ENCODE measurements at places on chromosomes 7 and 10. TPM values are rescaled to one million over a fixed set of nuclear protein-coding genes. Genes with fewer than 3 reads are reported as not detected.

The ATE1 gene
- total RNA-seq: 22.9 TPM

The ANKRD1 gene
- total RNA-seq: not detected

The SLC39A12 gene
- total RNA-seq: not detected

The FGFBP3 gene
- 2.0 TPM for total RNA-seq

The CRYGN gene
- total RNA-seq: 0.35 TPM

The IDI2 gene
- total RNA-seq: not detected

The UNC5B gene
- total RNA-seq: not detected

The NUPR2 gene
- not detected for total RNA-seq

The TMEM176A gene
- not detected for total RNA-seq

The FZD1 gene
- total RNA-seq: 0.08 TPM

The TMEM225B gene
- total RNA-seq: 1.9 TPM

The TRIM50 gene
- not detected for total RNA-seq

The OGDHL gene
- not detected for total RNA-seq

The ZNF37A gene
- total RNA-seq: 19.6 TPM

The ANXA7 gene
- 98.7 TPM for total RNA-seq

DNA sequence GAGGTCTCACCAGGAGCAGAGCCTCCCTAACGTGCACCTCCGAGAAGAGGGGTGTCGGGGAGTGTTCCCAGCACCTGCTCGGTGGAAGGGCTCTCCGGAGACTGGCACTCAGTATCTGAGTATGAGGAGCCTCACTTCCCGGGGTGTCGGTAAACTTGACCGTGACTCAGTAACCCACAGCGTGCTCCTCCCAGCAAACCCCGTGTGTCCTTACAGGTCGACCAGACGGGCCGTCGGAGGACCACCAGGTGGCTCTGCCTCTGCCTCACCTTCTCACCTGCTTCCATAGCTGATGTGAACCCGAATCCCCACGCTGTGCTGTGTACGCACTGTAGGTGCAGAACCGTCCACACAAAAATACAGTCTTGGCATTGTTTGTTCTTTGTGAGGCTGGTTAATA, 29.0 kb upstream of the KNDC1 start:
- no peaks in the 10 kb centered on the region for H3K4me1 ChIP-seq
- no peaks in the 10 kb centered on the region for H3K27me3 ChIP-seq
- no peak overlapping the region for H3K27ac ChIP-seq
- no peak for DNase-seq
- no peak overlapping the region for H3K4me3 ChIP-seq

- H3K27me3 ChIP-seq: no peaks in the 10 kb centered on the region
- no peaks in the 10 kb centered on the region for H3K36me3 ChIP-seq
- no peaks in the 10 kb centered on the region for H3K4me1 ChIP-seq
- no peak overlapping the region for H3K27ac ChIP-seq
Observed at GRCh38 chr7:69336976-69337375, 261.3 kb upstream of the AUTS2 start.

DNA sequence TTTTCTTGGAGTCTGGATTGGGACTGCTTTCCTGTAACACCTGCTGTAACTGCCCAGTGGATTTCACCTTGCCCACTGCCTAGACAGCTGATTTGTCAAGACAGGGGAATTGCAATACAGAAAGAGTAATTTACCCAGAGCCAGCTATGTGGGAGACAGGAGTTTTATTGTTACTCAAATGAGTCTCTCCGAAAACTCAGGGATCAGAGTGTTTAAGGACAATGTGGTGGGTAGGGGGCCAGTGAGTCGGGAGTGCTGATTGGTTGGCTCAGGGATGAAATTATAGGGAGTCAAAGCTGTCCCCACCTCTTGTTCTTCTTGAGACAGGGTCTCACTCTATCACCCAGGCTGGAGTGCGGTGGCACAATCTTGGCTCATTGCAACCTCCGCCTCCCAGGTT, 25.2 kb upstream of the BNIP3 start:
- peaks cover 21% of the 10 kb centered on the region for H3K27me3 ChIP-seq
- no peaks in the 10 kb centered on the region for H3K4me1 ChIP-seq

DNA sequence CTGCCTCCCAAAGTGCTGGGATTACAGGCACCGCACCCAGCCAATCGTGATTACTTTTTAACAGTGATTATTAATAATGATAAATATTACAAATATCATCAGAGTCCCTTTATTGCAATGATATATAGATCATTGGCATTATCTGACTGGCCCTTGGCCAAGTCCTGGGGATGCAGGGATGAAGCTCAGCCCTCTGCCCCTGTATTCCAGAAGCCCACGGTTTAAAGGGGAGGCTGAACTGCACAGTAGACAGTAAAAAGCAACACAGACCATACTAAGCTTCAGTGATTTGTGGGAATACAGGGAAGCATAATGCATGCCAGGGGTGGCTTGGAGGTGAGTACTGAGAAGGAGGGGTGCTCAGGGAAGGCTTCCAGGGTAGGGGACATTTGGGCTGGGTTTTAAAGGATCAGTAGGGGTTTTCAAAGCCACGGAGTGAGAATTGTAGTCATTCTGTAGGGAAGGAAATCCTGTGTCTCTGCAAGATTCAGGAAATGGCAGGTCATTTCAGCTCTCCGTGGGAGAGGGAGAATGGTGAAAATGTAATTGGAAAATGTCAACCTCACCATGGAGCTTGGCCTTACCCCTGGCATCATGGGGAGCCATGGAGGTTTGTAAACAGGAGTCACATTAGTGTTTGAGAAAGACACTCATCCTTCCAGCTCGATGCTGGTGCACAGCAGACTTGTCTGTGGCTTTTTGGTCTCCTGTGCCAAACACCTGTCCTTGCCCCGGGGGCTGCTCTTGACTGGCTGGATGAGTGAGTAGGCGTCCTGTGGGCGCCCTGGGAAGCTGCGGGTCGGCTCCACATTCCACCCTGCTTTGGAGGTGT, 8.8 kb downstream of the ADAMTS14 start:
- no peak overlapping the region for H3K4me3 ChIP-seq
- no peaks in the 10 kb centered on the region for H3K36me3 ChIP-seq
- no peak for DNase-seq

GRCh38 chr7:15306296-15306695, 255.5 kb downstream of the AGMO start:
- H3K27me3 ChIP-seq: no peaks in the 10 kb centered on the region
- H3K4me1 ChIP-seq: no peaks in the 10 kb centered on the region
- DNase-seq: no peak
- H3K4me3 ChIP-seq: no peak overlapping the region

GRCh38 chr7:55309040-55309991, 55.8 kb upstream of the LANCL2 start:
- peaks cover 49% of the 10 kb centered on the region for H3K4me1 ChIP-seq
- peaks cover 18% of the 10 kb centered on the region for H3K36me3 ChIP-seq
- peak overlapping the region; percentile 66 for H3K27ac ChIP-seq
- H3K4me3 ChIP-seq: peak overlapping the region; percentile 19

- no peak overlapping the region for H3K4me3 ChIP-seq
- H3K27me3 ChIP-seq: no peaks in the 10 kb centered on the region
- H3K27ac ChIP-seq: no peak overlapping the region
- no peaks in the 10 kb centered on the region for H3K36me3 ChIP-seq
Observed at GRCh38 chr7:82542665-82543064, 99.1 kb upstream of the CACNA2D1 start.

DNA sequence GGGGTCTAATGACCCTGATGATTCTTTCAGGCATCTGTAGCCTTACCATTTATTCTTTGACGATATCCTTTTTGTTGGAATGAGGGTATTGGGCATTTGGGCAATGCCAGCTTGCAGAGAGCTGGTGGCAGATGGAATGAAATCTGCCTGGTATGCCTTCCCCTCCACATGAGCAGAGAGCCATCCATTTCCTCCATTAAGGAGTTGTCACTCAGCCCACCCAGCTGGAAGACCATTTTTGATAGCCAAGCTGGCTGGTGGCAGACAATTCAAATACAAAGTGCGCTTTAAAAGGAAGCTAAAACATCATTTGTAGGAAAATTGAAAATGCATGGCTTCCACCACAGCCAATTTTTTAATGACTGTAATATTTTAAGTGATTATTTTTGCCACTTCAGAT, 240.1 kb upstream of the SLC26A5 start:
- no peak overlapping the region for H3K27ac ChIP-seq
- H3K4me1 ChIP-seq: no peaks in the 10 kb centered on the region
- peaks cover 1% of the 10 kb centered on the region for H3K27me3 ChIP-seq
- no peak for DNase-seq

DNA sequence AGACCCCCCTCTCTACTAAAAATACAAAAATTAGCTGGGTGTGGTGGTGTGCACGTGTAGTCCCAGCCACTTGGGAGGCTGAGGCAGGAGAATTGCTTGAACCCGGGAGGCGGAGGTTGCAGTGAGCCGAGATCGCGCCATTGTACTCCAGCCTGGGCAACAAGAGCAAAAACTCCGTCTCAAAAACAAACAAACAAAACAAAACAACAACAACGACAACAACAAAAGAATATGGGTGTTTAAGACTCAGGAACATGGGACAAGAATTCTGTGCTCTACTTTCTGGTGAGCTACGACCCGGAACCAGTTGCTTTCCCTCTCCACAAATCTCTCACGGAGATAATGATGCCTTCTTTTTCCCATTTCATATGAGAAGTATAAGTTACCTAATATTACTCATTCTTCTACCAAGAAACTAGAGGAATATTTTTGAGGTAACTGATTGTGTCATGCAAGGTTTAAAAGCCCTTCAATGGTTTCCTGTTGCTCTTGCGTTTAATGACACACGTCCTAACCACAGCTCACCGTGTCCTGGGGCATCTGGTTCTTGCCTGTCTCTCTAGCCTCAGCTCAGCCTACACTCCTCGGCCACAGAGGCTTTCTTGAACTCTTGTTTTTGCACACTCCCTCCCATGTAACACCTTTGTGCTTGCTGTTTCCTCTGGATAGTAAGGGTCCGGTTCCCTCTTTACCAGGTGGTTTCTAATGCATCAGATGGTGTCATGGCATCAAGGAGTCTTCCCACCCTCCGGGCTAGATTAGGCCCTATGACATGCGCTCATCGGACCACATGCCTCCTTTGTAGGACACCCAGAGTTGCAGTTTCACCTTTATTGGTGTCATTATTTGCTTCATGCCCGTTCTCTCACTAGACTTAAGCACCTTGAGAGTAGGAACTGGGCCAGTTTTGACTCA, 67.5 kb downstream of the PFKFB3 start:
- H3K4me3 ChIP-seq: peak overlapping the region; percentile 38
- peak; percentile 87 for DNase-seq
- peaks cover 5% of the 10 kb centered on the region for H3K36me3 ChIP-seq
- peaks cover 7% of the 10 kb centered on the region for H3K27me3 ChIP-seq
- H3K4me1 ChIP-seq: peaks cover 68% of the 10 kb centered on the region

GRCh38 chr10:51297438-51297837, 223.2 kb downstream of the PRKG1 start:
- no peaks in the 10 kb centered on the region for H3K36me3 ChIP-seq
- H3K4me1 ChIP-seq: no peaks in the 10 kb centered on the region

GRCh38 chr10:30600005-30600404, 29.5 kb downstream of the LYZL2 start:
- H3K4me3 ChIP-seq: no peak overlapping the region
- DNase-seq: no peak
- H3K27ac ChIP-seq: no peak overlapping the region
- H3K36me3 ChIP-seq: no peaks in the 10 kb centered on the region
- peaks cover 3% of the 10 kb centered on the region for H3K4me1 ChIP-seq

GRCh38 chr7:2103071-2103898, 129.5 kb downstream of the MAD1L1 start:
- DNase-seq: no peak
- no peaks in the 10 kb centered on the region for H3K27me3 ChIP-seq
- H3K4me1 ChIP-seq: peaks cover 29% of the 10 kb centered on the region
- no peak overlapping the region for H3K4me3 ChIP-seq
- no peak overlapping the region for H3K27ac ChIP-seq

GRCh38 chr7:74217455-74218342, 7.9 kb downstream of the LAT2 start:
- H3K4me3 ChIP-seq: peak overlapping the region; percentile 30
- DNase-seq: peak; percentile 46
- H3K27me3 ChIP-seq: no peaks in the 10 kb centered on the region
- H3K27ac ChIP-seq: peak overlapping the region; percentile 74

DNA sequence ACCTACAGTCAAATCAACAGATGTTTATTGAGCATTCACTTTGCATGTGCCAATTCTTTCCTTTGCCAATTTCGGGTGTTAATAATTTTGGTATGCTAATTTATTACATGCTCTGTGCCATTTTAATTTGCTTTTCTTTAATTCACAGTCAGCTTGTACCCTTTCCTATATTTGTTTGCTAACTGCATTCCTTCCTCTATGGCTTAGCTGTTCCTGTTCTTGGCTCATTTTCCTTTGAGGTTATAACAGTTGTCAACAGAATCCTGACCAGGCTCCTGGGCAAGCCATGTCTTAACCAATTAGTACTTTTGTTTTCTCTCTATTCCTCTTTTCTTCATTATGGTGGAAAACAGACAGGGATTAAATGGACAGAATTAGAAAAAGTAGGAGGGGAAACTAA, 73.6 kb upstream of the RPA3 start:
- peaks cover 25% of the 10 kb centered on the region for H3K4me1 ChIP-seq
- no peak overlapping the region for H3K4me3 ChIP-seq
- H3K27me3 ChIP-seq: no peaks in the 10 kb centered on the region
- peaks cover 23% of the 10 kb centered on the region for H3K36me3 ChIP-seq
- DNase-seq: no peak

DNA sequence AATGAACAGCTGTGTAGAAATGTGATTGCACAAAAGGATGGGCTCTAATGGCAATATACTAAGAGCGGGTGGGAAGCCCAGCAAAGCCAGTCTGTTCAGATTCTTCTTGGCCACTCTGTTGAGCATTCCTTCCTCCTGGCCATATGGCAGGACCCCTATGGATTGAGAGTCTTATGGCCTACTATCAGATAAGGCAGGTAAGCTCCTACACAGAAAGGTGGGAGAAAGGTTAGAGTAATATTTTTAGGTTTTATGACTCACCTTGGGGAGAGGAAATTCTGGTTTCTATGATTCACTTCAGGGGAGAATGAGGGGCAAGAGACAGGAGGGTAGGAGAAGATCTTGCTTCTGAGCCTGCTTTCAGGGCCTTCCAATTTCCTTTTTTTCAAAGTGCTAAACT, 15.1 kb upstream of the AKR1B10 start:
- H3K27ac ChIP-seq: no peak overlapping the region
- no peaks in the 10 kb centered on the region for H3K36me3 ChIP-seq
- peaks cover 12% of the 10 kb centered on the region for H3K27me3 ChIP-seq
- H3K4me1 ChIP-seq: peaks cover 2% of the 10 kb centered on the region
- no peak for DNase-seq
- H3K4me3 ChIP-seq: no peak overlapping the region

GRCh38 chr10:100020886-100021253, 11.1 kb upstream of the DNMBP start:
- H3K36me3 ChIP-seq: no peaks in the 10 kb centered on the region
- H3K4me1 ChIP-seq: peaks cover 7% of the 10 kb centered on the region
- H3K27me3 ChIP-seq: peaks cover 28% of the 10 kb centered on the region
- H3K27ac ChIP-seq: no peak overlapping the region
- no peak for DNase-seq

GRCh38 chr10:125797994-125798662, 22.5 kb upstream of the MMP21 start:
- H3K36me3 ChIP-seq: peaks cover 8% of the 10 kb centered on the region
- H3K4me3 ChIP-seq: no peak overlapping the region
- no peaks in the 10 kb centered on the region for H3K27me3 ChIP-seq
- H3K4me1 ChIP-seq: no peaks in the 10 kb centered on the region
- no peak for DNase-seq

GRCh38 chr10:13637303-13637856, 50.6 kb downstream of the PRPF18 start:
- H3K27ac ChIP-seq: no peak overlapping the region
- no peaks in the 10 kb centered on the region for H3K4me1 ChIP-seq
- H3K36me3 ChIP-seq: peaks cover 39% of the 10 kb centered on the region
- H3K27me3 ChIP-seq: no peaks in the 10 kb centered on the region
- no peak overlapping the region for H3K4me3 ChIP-seq
- DNase-seq: no peak

GRCh38 chr7:51080622-51081269, 235.9 kb downstream of the COBL start:
- no peak overlapping the region for H3K4me3 ChIP-seq
- H3K4me1 ChIP-seq: no peaks in the 10 kb centered on the region
- H3K27ac ChIP-seq: no peak overlapping the region
- no peak for DNase-seq
- no peaks in the 10 kb centered on the region for H3K36me3 ChIP-seq
- H3K27me3 ChIP-seq: no peaks in the 10 kb centered on the region
